ENCODE measurements at places on chromosomes 16 and 17. TPM values are rescaled to one million over a fixed set of nuclear protein-coding genes. Genes with fewer than 3 reads are reported as not detected.

Gene SMIM22
- not detected for total RNA-seq

Gene AOC3
- not detected for total RNA-seq

Gene MYH8
- total RNA-seq = not detected

Gene ZNF19
- total RNA-seq = 13.9 TPM

Gene HOXB9
- total RNA-seq = not detected

Gene TSPAN10
- 0.93 TPM for total RNA-seq

Gene CHRNE
- total RNA-seq = not detected

Measured in neural progenitor cell (in vitro differentiated cells).